ENCODE measurements at places on chromosomes 6 and 20. TPM values are rescaled to one million over a fixed set of nuclear protein-coding genes. Genes with fewer than 3 reads are reported as not detected.

E2F3 gene
- 6.9 TPM for polyA plus RNA-seq

RSPO3 gene
- 0.69 TPM for polyA plus RNA-seq

MEI4 gene
- not detected for polyA plus RNA-seq

LY86 gene
- 9.7 TPM for polyA plus RNA-seq

CAGE1 gene
- 0.04 TPM for polyA plus RNA-seq

HLA-DRB5 gene
- polyA plus RNA-seq, result not detected

LY6G6F gene
- polyA plus RNA-seq, result not detected

C6orf52 gene
- 1.3 TPM for polyA plus RNA-seq

TCF21 gene
- 10.8 TPM for polyA plus RNA-seq

GPSM3 gene
- polyA plus RNA-seq, result 15.6 TPM

CGA gene
- not detected for polyA plus RNA-seq

TUBB2B gene
- polyA plus RNA-seq, result 2.3 TPM

NMBR gene
- not detected for polyA plus RNA-seq

CTAGE9 gene
- polyA plus RNA-seq, result not detected

HDDC2 gene
- 59.6 TPM for polyA plus RNA-seq

FKBP1C gene
- 1.4 TPM for polyA plus RNA-seq

IL17F gene
- not detected for polyA plus RNA-seq

ZC3H12D gene
- 8.3 TPM for polyA plus RNA-seq

B3GAT2 gene
- polyA plus RNA-seq, result under 0.01 TPM

ZBTB12 gene
- 4.3 TPM for polyA plus RNA-seq

ETV7 gene
- polyA plus RNA-seq, result 11.6 TPM

F13A1 gene
- polyA plus RNA-seq, result 45.6 TPM

C6orf47 gene
- polyA plus RNA-seq, result 22.2 TPM

SMIM26 gene
- 134 TPM for polyA plus RNA-seq

CLIC5 gene
- 51.1 TPM for polyA plus RNA-seq

PACRG gene
- polyA plus RNA-seq, result 0.12 TPM

PAX1 gene
- not detected for polyA plus RNA-seq

CALHM5 gene
- 0.57 TPM for polyA plus RNA-seq

NCOA7 gene
- polyA plus RNA-seq, result 39.6 TPM

PREX1 gene
- 6.7 TPM for polyA plus RNA-seq

PAQR8 gene
- polyA plus RNA-seq, result 15.6 TPM

FAXC gene
- polyA plus RNA-seq, result under 0.01 TPM

DNAJC5 gene
- 21.6 TPM for polyA plus RNA-seq
